ENCODE measurements at places on chromosomes 3 and 15. TPM values are rescaled to one million over a fixed set of nuclear protein-coding genes. Genes with fewer than 3 reads are reported as not detected.

NRROS gene
- 19.6 TPM for total RNA-seq

CCR8 gene
- 0.77 TPM for total RNA-seq

TPRG1 gene
- 11.9 TPM for total RNA-seq

ROPN1B gene
- total RNA-seq, result not detected

P2RY1 gene
- 1.8 TPM for total RNA-seq

APOD gene
- total RNA-seq, result not detected

DYNLT2B gene
- 16.3 TPM for total RNA-seq

GUCA1C gene
- not detected for total RNA-seq

PLA1A gene
- total RNA-seq, result not detected

CASR gene
- total RNA-seq, result 0.05 TPM

PSMA4 gene
- total RNA-seq, result 312 TPM

TLR9 gene
- 0.74 TPM for total RNA-seq

UBA3 gene
- 72.2 TPM for total RNA-seq

DNAH12 gene
- total RNA-seq, result not detected
